ENCODE measurements at places on chromosomes 5 and 9.

DNA sequence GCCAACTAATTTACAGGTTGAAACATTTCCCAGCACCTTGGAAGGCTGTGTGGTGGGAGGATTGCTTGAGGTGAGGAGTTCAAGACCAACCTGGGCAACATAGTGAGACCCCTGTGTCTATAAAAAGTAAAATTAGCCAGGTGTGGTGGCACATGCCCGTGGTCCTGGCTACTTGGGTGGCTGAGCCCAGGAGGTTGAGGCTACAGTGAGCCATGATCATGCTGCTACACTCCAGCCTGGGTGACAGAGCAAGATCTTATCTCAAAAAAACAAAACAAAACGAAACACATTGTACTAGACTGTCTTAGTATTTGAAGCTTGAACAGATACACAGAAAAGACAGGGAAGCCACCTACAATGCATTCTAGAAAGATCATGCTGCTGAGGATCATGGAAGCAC lies 2.8 kb upstream of the HSDL2 start:
- DNase-seq: no peak

- DNase-seq: no peak
These were observed 35.4 kb upstream of the ADAM19 start for GRCh38 chr5:157610990-157611389.

- no peak for DNase-seq
These were observed 3.2 kb downstream of the TDRD7 start for GRCh38 chr9:97415146-97415545.

GRCh38 chr9:34675048-34675714 lies 12.7 kb upstream of the CCL27 start:
- peak; percentile 28 for DNase-seq

DNA sequence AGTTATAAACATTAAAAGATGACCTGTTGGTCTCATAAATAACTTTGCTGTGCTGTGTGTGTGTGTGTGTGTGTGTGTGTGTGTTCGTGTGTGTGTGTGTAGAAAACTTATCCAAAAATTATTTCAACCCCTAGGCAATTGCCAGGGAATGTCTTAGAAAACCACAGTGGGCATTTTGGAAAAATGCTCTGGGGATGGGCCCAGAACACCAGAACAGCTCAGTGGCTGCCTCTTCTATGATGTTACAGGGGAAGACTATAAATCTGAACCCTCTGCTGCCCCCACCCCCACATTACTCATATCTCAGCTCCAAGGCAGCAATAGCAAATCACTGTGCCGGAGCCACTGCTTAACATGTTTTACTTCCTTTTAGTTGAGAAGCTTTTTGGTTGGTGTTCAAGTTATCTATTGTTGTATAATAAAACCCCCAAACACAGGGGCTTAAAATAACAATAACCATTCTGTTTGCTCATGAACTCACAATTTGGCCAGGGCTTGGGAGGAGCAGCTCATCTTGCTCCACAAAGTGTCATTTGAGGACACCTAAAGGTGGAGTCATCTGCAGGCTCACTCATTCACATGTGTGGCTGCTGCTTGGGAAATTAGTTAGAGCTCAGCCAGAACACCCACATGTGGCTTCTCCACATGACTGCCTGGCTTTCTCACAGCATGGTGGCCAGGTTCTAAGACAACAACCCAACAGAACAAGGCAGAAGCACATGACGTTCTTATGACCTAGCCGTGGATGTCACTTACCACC lies 40.4 kb downstream of the ACTBL2 start:
- peak; percentile 48 for DNase-seq

GRCh38 chr9:120916991-120917880 lies 9.4 kb downstream of the TRAF1 start:
- no peak for DNase-seq

GRCh38 chr9:109475526-109475925 lies 22.6 kb downstream of the PTPN3 start:
- DNase-seq: no peak

- DNase-seq: no peak
These were observed 44.1 kb downstream of the COL23A1 start for GRCh38 chr5:178545941-178546674.

DNA sequence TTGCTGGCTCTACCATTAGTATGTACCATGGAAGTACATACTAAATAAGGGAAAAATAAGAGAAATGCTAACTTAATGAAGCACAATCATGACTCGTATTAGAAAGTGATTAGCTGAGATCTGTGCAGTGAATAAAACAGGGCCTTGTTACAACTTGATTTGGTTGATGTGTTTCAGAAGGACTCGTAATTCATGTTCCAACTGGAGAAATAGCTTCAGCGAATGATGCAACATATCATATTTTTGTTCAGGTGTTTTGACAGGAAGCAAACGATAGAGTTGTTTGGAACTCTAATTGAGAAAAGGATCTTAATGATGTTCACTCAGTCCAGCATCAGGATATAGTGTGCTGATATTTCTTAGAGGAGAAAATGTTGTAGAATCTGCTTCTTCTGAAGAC lies 474.6 kb upstream of the WWC1 start:
- DNase-seq: no peak

DNA sequence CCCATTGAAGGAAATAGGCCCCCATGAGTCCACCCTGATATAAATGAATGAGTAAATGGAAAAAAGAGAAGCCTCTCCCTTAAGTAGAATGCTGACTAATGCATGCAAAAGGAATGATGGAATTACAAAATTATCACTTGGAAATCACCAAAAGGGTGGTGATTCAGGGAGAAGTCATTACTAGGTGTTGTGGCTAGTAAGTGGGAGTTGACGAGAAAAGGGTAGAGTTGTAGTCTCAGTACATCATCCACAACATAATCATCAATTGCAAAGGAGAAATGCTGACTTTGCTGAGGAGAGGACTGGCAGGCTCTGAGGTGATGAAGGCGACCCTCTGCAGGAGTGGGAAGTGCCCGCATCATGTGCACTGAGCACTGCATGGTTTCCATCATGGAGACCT lies 201.5 kb upstream of the S1PR3 start:
- DNase-seq: no peak

DNA sequence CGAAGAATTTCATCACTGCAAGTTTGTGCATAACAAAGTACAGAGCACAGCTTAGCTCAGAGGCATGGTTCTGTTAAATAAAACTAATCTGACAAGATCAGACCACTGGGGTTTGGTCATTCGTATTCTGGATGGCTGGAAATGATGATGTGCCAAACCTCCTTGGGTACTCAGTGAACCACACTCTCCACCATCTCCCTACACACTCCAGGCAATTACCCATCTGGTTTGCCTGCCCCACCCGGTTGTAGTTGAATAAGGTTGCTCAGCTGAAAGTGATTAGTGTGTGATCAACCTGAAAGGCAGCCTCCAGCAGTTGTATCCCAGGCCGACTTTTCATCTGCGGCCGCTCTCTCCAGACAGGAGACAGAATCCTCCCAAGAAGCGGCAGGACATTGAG lies 371.4 kb downstream of the TLE1 start:
- DNase-seq: no peak

DNA sequence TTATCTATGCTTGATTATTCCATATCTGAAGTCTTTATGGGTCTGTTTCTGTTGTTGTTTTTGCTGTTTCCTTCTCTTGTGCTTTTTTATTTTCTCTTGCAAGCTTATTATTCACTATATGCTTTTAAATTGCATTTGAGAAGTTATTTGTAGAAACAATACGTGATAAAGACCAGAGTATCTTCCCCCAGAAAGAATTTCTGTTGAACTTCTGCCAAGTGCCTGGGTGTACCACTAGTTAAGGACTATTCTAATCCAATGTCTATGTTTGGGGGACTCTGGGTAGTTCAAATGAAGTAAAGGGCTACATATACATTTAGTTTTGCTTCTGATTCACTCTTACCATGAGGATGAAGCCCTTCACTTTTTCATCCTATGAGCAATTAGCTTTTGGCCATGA lies 54.3 kb downstream of the SLF1 start:
- no peak for DNase-seq

GRCh38 chr9:117413346-117414219 lies 1.3 kb downstream of the ASTN2 start:
- no peak for DNase-seq

- no peak for DNase-seq
These were observed 1990.4 kb upstream of the CDH6 start for GRCh38 chr5:29203049-29203448.

DNA sequence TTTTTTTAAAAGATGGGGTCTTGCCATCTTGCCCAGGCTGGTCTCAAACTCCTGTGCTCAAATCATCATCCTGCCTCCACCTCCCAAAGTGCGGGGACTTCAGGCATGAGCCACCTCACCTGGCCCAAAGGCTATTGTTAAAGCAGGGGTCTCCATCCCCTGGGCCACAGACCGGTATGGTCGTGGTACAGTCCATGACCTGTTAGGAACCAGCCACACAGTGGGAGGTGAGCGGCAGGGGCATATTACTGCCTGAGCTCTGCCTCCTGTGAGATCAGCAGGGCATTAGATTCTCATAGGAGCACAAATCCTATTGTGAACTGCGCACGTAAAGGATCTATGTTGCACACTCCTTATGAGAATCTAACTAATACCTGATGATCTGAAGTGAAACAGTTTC lies 7.3 kb upstream of the NOL6 start:
- DNase-seq: no peak

GRCh38 chr5:67676863-67677262 lies 480.3 kb upstream of the CD180 start:
- DNase-seq: no peak

GRCh38 chr9:133770076-133770777 lies 32.1 kb upstream of the SARDH start:
- no peak for DNase-seq

DNA sequence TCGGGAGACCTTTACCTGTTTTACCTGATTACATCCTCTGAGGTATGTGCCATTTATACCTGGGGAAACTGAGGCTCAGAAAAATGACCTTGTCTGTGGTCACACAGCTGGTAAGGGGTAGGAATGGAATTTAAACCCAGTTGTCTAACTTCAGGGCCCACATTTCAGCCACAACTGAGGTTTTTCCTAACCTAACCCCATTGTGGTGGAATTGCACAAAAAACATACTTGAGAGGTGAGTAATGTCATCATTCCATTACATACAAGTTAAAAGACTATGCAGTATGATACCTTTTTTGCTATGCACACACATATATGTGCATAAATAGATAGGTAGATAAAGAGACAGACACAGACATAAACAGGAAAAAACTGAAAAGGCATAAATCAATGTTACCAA lies 14.1 kb downstream of the FGF1 start:
- DNase-seq: no peak

GRCh38 chr9:114153761-114154599 lies 1.4 kb upstream of the COL27A1 start:
- DNase-seq: peak; percentile 42

DNA sequence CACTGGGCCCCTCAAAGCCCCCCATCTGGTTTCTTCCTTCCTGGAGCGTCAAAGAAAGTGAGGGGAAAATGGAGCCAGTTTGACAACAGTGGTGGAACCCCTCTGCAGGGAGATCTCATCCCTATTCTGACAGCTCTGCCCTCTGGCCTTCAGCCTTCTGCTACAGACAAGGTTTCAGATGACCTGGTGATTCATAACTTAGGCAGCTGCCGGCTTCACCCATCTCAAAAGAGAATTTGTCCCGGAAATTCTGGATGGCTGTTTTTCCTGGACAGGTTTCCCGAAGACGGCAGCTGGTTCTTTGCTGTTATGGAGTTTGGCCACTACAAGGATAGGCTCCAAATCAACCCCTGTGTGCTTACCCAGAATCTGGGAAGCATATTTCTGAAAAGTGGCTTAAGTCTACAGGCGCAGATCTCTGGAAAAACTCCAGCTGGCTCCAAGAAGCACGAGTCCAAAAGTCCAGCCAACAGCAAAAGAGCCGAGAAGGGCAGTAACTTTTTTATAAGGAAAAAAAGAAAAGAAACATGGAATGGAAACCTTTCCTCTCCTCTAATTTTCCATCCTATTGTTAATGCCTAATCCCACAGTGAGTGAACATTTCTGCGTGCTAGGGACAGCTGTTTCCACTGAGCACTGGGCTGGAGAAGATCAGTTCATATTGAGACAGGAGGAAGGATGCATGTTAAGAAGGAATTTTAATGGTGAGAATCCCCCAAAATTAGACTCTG lies 54.5 kb downstream of the ZNF366 start:
- DNase-seq: peak; percentile 80

DNA sequence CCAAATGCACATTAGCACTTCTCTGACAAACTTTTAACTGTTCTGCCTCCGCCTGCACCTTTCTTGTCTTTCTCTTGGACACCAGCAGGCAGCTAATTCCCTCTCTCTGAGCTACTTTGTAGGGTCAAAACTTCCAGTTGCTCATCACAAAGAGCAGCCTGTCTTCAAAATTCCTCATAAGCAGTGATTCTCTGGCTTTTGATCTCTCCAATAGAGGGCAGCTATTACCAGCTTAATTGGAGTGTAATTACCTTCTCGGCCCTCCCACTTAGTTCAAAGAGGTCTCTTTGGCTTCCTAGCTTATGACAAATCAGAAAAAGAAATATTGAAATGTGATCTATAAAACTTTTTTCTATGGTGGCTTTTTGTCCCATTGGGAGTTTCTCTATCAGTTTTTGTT lies 43.6 kb upstream of the RAD23B start:
- no peak for DNase-seq

DNA sequence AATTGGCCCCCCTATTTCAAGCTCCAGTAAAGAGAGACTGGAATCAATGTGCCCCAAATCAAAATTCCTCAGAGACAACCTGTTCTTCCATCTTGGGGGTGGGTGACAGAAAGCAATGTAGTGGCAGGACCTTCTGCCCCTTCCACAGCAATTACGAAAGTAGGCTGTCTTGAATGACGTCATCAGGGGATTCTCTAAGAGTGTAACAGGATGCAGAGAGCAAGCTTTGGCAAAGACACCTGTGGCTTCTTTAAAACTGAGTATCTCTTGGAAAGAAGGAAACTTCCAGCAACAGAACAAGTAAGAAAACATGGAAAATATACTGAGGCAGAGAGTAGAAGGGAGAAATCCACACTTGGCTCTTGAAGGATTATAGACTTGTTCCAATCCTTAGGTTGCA lies 247.6 kb upstream of the PDE4D start:
- DNase-seq: no peak

- DNase-seq: no peak
These were observed 122.2 kb downstream of the AUH start for GRCh38 chr9:91239367-91240111.
